ENCODE measurements at places on chromosomes 1 and 21.

GRCh38 chr1:200448034-200448762 lies 38.4 kb upstream of the ZNF281 start:
- DNase-seq = peak; percentile 7

- DNase-seq = no peak
Measured at GRCh38 chr1:217268058-217268457, 362.8 kb downstream of the GPATCH2 start.

DNA sequence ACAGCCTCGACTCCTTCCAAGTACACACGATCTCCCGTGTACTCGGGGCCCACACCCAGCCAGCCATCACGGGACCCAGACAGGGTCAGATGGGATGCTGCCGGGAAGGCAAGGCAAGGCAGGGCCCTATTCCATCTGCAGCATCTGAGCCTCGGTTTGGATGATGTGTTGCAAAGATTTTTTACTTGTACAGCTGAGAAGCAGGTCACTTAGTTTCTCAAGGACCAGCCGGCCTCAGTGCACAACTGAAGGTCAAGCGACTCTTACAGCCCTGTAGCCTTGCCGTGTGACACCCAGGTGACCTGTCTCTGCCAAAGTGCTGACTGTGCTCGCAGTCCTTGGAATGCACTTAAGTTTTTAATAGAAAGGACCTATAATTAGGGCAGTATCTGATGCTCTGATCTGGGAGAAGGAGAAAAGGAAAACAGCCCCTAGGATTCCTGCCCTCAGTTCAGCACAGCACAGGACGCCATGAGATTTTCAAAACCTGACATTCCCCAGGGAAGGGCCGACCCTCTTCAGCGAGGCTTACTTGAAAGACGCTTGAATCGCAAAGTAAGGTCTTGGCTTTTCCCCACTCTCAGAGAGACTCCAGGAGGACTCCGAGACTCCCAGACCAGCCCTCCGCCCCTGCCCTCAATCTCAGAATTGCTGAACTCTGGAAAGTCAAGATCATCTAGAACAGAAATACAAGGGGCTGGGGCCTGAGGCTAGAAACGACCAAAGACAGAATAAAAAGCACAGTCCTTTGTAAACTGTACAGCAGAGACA lies 1.3 kb downstream of the GPR157 start:
- no peak for DNase-seq

DNA sequence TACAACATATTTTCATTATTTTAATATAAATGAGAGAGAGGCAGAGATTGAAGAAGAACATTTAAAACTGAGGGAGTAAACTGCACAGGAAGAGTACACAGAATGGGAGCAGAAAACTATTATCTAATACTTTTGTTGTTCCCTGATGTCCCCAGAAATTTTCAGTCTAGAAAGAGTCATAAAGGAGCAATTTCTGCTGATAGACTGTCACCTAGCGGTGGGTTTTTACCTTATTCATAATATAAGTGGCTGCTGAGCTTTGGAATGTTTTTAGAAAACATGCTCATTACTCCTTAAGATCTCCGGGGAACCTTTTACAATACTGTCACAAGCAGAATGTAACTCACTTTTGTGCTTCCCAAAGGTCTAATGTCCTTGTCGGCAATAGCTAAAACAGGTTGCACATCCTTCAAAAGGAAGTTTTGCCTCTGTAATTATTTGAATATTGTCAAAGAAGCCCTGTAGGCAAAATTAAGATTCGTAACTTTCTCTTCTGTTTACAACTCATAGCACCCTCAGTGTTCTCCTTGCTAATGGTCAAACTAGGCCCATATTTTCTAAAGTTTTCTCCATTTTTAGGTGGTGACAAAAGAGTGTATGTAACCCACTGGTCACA lies 4.9 kb upstream of the NPL start:
- DNase-seq = no peak

DNA sequence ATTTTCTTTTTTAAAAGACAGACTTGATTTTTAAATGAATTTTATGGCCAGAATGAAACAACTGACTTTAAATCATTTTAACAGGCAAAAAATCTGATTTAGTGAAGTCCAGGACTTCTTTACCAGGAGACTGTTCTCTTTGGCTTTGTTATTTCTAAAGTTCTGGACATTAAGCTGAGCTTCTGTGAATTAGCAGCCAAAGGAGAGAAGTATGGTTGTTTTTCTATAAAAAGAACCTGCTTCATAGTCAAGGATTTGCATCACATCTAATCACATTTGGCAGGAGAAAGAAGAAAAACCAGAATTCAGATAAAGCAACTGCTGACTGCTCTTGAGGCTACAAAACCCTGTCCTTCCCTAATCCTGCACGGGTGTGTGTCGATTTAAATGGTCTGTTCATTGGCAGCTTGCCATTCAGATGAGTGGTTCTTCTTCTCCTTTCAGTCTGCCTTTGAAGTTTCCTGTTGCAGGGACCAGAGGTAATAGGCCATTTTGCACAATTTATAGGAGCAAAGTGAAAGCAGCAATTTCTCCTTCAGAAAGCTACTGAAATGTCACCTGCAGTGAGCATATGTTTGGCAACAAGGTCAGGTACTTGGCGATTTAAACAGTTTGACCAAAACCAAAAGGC lies 215.4 kb downstream of the OLFM3 start:
- DNase-seq = no peak

- DNase-seq = peak; percentile 31
Measured at GRCh38 chr1:10431070-10431730, 967 bp downstream of the CENPS start.

DNA sequence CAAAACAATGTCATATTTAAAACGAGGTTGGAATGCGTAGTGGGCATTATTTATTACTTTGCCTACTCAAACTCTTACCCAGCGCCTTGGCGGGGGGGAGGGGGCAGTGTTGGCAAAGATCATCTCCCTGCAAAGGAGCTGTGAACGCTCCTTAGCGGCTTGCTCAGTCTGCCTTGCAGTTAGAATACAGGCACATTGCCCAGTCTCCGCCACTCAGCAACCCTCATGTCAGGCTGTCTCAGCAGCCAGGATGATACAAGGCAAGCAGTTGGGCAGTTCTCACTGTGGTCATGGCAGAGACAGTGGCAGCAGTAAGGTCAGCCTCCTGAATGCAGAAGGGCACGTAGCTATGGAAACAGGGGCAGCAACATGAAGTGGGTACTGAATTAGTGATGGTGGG lies 170.4 kb upstream of the KCNK2 start:
- DNase-seq = no peak

DNA sequence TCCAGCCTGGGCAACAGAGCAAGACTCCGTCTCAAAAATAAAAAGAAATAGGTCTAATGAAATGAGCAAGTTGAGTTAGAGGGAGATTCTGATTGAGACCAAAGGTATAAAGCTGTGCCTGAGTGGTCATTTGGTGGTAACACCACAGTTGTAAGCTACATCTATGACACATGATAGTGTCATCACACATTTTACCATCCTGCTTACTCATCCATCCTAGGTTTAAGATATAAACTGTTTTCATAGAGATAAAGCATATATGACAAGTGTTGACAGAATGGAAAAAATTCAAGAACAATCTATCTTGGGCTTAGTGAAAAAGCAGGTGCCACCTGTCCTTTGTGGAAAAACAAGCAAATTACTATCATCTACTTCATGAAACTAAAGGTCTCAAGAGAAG lies 7.1 kb upstream of the CFAP141 start:
- no peak for DNase-seq

DNA sequence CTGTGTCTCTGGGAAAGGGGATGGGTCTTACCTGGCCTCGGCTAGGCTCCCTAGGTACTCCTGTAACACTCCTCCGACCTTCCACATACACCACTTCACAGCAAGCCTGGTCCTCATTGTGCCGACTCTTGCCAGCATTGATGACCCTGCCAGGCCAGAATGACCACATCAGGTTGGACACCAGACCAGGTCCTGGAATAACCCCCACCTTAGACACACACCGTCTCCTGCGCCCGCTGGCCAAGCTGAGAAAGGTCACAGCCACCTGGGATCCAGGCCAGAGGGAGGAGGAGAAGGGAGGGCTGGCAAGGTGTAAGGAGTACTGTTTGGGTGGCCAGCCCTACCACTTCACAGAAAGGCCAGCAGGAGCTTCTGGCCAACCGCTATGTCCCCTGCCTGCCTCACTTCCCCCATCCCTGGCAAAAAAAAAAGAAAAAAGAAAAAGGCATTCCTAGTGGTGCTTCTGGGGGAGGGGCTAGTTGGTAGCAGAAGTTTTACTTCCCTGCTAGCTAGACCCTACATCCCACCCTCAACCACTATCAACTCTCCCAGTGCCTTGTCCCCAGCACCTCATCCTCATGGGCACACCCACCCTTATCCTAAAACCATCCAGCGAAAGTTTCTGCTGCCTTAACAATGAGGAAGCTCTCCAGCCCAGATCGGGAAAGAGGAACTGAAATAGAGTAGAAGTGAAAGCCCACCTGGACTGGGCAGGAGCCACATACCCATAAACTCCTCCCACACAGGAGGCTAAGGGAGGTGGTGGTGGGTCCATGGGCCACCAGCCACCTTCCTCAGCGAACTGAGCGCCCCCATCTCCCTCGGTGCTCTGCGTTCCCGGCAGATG lies 1.4 kb downstream of the PPM1J start:
- DNase-seq = no peak

- DNase-seq = no peak
Measured at GRCh38 chr1:24952413-24952841, 22.4 kb upstream of the RUNX3 start.

DNA sequence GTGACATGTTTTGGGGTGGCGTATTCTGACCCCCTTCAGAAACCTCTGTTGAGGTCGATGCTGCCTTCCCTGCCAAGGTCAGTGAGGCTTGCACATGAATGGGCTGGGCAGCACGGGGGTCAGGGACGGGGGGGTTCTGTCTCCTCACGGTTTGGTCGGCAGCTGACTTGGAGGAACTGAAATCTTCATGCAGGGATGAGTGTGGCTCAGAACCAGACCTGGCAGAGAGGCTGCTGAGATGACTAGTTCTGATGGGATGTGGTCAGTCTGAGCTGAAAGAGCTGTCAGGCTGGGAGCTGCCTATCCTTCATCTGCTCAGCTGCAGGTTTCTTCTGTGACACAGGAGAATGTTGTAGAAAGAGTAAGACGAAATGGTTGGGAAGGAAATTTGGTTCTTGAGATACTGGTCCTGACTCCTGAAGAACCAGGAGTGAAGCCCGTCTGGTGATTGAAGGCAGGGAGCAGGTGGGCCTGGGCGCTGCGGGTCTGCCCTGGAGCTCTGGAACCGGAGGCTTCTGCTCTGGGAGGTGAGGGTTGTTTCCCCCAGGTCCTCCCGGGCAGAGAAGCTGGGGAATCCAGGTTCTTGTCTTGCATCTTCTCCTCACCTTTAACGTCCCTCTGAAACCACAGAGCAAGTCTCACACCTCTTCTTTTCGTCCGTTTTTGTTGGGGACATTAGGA lies 3.3 kb downstream of the SLX9 start:
- DNase-seq = no peak

DNA sequence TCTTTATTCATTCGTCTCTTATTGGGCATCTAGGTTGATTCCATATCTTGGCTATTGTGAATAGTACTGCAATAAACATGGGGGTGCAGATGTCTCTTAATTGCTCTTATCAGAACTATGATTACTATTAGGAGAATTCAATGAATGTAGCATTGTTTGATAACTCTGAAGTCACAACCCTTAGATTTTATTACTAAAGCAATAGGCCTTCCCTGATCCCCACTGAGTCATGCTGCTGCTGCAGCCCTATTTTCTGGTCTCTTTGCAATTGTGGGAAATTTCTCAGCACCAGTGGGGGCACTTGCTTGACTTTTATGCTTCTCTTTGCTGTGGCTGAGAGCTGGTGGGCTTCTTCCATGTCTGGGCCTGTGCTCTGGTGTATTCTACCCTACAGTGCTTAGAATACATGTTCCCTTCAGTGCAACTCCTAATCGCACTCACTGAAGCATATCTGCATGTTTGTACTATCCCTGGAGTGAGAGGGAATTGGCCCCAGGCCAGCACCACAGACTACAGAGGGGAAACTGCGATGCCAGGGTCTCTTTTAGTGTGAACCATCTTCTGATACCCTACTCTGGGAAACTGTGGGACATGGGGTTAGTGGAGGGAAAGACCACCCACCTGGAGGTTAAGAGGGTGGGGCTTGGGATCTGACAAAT lies 52.2 kb upstream of the ROR1 start:
- DNase-seq = no peak

DNA sequence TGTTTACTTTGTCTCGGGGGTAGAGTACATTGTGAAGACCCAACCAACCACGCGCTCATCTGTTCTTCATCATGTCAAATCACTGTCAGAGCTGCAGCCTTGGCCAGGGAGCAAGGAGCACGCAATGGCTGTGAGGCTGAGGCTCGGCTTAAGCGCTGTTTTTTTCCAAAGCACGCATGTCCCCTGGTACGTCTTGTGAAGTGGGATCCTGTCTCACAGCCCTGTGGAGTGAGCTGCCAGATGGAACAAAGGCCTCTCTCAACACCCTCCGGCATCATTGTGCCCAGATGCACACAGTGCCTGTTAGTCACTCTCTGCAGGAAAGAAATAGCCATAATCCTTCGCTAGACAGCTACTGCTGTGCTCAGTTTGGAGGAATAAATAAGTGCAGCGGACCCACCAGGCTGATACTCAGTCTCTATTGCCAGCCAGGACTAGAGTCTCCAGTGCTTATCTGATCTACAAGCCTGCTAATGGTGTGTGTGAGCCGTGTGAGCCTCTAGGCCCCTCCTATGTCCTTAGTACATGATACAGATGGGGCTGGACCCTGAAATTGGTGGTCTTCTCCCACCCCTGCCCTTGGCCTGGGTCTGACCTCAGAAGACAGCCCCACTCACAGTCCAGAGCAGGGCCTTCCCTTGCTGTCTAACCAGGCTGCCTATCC lies 91.3 kb upstream of the COA6 start:
- no peak for DNase-seq

DNA sequence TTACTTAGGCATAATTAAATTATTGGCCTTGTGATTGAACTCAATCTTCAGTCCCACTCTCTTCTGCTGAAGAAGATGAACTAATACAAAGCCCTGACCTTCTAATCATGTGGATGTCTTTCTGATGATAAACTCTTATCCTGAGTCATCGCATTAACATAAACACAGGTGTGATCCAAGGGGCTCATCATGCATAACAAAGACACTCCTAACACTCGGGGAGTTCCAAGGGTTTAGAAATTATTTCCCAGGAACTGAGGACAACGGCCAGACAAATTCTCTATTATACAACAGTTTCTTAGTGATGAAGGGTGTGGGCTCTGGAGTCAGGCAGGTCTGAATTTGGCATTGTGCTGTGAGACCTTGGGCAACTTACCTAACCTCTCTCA lies 18.0 kb downstream of the DUSP10 start:
- no peak for DNase-seq
